ENCODE measurements at places on chromosomes 4 and X.
A peak's percentile ranks its signal among the peaks of the same experiment; 100 is the strongest.

DNA sequence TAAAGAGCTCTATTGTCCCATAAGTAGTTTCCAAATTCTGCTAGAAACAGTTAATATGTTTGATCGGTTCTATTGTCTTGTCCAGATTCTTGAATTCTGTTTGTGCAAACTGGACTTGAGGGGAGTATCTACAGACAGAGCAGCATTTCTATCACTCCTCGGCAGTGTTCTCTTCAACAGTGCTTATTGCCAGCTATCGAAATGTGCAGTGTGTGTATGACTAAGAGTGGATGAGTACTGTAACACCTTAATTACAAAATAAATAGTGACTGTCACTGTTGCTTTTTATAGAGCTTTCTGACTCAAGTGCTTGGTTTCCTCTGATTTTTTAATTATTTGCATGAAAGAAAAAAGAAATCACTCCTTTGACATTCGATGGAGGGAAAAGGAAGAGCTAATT lies 274.6 kb downstream of the RPA4 start:
- no peak for DNase-seq

GRCh38 chrX:9249051-9249846 lies 215.3 kb upstream of the FAM9B start:
- no peak for DNase-seq

DNA sequence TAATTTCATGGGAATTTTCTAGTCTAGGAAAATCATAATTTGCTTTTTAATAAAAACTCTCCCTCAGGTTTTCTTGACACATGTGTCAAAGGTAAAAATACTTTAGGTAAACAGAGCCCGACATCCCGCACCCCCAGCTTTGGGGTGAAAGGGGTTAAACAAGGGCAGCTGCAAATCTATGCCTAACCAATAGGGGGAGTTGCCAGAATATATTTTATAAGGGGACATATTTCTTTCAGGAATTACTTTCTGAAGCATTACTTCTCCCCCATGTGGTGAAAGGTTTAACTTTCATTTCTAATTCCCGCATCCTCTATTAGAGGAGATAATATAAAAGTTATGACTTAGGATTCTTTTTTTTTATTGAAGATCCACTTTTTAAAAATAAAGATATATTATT lies 53.9 kb upstream of the HEPH start:
- DNase-seq = peak; percentile 18

DNA sequence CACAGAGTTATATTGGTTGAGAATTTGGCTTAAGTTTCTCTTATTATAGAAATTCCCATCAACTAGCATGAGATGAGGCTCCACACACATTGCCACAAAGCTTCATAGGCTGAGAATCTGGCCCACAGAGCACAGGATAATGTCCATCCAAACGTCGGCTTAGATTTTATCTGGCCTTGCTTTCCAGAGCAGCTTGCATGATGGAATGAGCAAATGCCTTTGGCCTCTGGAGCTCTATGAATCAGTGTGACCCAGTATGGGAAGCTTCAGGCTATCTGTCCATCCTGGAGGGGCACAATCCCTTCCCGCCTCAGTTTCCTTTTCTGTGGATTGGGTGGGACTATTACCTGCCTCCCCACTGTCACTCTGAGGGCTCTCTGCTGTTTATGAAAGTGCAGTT lies 131.5 kb upstream of the NDP start:
- no peak for DNase-seq

GRCh38 chrX:17986440-17986839 lies 125.3 kb upstream of the RAI2 start:
- DNase-seq = no peak

GRCh38 chr4:112284166-112284565 lies 1.5 kb downstream of the TIFA start:
- DNase-seq = no peak

- no peak for DNase-seq
Measured at GRCh38 chrX:53440101-53440500, 5.9 kb upstream of the HSD17B10 start.

DNA sequence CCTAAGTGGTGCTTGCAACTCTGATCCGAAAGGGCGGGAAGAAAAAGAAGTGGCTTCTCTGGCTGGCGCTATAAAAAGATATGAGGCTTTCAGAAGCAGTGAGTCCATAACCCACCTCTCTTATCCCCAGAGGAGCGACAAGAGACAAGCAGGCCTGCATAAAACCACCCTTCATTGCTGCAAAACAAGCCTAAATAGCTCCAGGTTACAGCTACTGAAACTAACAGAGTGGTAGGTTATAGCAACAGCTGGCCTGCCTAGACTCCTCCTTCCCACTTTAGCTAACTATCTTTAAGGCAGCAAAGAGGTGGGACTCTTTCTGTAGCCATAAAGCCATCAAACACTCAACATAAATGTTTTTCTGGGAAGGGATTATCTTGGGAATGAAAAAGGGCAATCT lies 245.0 kb upstream of the GPR101 start:
- no peak for DNase-seq

DNA sequence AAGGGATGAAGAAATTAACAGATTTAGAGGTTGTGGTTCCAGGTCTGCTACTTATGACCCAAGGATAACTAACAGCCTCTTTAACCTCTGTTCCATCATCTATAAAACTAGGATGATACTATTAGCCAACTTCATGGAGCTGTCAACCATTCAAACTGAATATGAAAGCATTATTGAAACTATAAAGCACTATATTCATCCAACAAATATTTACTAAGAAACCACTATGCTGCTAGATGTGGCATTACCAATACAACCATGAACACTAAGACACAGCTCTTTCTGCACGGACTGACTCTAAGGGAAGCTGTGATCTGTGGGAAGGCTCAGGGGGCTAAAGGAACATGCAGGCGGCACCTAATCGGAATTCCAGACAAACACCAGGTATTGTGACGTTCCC lies 66.0 kb downstream of the APBB2 start:
- DNase-seq = no peak

GRCh38 chr4:148740701-148741100 lies 298.5 kb upstream of the NR3C2 start:
- DNase-seq = no peak

DNA sequence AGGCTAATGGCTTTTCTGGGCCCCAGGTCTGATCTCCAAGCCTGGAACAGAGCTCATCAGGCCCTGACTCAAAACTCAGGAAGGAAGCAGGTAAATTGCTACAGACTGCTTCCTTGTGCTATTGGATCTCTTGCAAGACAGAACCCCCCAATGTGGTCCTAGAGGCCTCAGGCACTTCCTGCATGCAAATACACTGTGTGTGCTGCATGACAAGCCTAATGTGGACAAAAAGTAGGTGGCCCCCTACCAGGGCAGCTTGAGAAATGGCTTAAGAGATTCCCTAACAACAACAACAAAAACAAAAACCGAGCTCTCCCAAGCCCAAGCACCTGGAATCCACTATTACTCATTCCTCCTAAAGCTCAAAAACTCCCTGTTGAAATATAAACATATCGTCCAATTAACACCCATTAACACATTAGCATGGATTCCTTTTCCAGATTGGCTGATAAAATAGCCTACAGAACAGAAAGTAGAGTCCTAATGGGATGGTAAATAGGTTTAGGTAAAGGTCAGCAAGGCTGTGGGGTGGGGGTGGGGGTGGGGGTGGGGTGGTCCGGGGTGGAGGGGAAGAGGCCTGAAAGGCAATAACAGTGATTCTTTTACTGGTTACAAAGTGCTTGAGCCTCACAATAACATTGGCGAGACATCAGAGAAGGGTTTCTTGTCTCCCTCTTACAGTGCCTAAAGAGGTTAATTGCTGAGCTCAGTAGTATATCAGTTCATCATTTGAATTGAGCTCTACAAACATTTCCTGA lies 24.1 kb upstream of the FGF16 start:
- DNase-seq = no peak

GRCh38 chr4:90186229-90186628 lies 59.0 kb downstream of the CCSER1 start:
- no peak for DNase-seq

DNA sequence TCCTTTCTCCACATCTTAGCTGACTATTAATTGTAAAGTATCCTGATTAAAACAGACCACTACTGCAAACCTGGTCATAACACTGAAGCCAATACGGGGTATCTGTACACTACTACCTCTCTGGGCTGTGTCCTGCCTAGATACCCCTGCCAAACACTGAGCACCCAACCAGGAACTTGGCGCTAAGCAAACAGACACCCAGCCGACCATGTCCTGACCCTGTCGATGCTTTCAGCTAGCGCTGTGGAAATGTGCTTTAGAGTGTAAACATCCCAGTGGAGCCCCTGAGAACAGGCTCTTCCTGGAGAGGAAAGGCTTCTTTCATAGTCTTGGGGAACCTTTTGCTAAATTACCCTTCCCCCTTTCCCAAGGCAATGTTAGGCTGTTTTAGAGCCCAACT lies 52.9 kb downstream of the CCNG2 start:
- no peak for DNase-seq

DNA sequence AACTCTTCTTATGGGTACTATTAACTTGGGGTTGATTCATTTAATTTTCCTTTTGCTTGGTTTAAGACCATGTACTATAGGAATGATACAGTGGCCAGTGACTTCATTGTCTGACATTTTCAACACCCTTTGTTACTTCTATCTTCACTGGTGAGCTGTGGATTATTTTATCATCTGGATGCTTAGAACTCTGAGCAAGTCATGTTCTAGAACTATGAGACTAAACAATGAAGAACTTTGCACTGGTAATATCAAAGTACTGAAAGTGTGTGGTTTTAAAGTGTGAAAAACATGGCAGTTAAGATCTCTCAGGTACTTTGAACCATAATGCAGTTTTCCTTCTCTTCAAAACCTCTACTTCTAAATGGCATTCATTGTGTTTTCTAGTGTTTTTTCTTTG lies 47.8 kb downstream of the MAP7D3 start:
- DNase-seq = no peak

DNA sequence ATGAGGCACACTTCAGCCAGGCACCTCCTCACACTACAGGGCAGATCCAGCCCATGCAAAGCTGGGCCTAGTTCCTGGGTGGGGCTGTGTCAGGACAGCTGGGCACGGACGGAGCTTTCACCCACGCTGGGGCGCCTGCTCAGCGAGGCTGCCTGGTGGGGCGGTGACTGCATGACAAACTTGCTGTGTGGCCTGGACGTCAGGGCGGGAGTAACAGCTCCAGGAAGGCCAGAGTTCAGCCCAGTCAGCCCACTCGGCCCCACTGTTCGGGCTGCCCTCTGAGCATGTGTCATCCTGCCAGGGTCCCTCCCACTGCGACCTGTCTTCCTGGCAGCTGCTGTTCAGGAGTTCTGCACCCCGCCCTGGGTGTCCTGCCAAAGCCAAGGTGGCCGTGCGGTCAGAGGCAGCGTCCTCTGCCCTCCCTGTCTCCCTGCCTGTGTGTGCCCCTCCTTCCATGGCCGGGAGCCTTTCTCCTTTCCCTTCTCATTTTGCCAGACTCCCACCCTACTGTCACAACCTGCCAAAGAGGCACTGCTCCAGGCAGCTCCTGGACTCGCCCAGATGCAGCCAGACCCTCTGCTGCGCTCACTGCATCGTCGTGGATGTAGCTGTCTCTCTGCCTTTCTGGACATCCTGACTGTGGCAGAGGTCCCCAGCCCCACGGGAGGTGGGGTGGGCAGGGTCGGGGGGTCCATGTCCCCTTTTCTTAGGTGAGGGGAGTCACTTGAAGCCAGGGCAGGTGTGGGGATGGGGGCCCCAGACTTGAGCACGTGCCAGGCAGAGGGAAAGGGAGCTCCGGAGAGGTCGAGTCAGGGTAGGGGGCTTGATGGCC lies 33.0 kb upstream of the KIAA0232 start:
- DNase-seq = no peak

DNA sequence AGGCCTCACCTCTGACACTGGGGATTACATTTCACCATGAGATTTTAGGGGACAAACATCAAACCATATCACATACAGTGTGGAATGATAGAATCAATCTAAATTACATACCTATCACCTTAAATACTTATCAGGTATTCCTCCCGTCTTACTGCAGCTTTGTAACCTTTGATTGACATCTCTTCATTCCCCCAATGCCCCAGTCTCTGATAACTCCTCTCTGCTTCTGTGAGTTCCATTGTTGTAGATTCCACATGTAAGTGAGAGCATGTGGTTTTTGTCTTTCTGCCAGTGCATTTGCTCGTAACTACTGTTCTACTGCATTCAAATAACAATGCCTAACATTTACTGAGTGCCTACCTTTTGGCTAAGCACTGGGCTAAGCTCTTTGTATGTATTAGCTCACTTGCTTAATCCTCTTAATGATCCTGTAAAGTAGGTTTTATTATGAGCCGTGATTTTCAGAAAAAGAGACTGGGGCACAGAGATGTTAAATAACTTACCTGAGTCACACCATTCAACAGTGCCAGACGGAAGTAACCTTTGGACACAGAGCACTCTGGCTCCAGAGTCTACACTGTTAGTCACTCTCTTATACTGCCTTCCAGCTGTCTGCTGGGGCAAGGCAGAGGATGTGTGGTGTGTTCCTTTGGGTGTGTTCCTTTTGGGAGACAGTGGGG lies 63.7 kb upstream of the ESX1 start:
- no peak for DNase-seq

All from CD4-positive, alpha-beta T cell treated with Interleukin-15 for 1 hour (primary cell).